ENCODE measurements at places on chromosomes 2 and 18.

- DNase-seq = no peak
These were observed 104.7 kb downstream of the HNRNPLL start for GRCh38 chr2:38498045-38498481.

- DNase-seq = no peak
These were observed 192.6 kb upstream of the HDAC4 start for GRCh38 chr2:239593455-239593854.

DNA sequence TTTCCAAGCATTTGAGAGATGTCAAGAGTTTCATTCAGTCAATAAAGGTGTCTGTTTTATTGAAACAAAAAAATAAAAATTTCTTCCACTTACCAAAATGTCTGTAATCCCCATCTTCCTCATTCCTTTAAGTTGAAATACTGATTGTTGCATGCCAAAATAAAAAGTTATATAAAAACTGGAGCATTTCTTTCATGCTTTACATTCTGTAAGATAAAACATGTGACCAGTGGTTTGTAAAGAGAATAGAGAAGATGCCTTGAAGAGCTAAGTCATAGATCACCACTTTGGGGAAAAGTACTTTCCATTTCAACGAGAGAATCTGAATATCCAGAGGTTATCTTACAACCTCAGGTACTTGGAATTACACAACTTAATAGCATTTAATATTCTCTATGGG lies 35.9 kb upstream of the MYO1B start:
- no peak for DNase-seq

- no peak for DNase-seq
These were observed 2.0 kb downstream of the ANO7 start for GRCh38 chr2:241190291-241190981.
